Stimulated activated CD4-positive, alpha-beta T cell treated with anti-CD3 and anti-CD28 coated beads, Interleukin-1b, Interleukin-23, amount 100 ng/mL, for 24 hours (primary cell): ENCODE measurements at places on chromosomes 1 and 21.
A peak's percentile ranks its signal among the peaks of the same experiment; 100 is the strongest.

- peak; percentile 92 for DNase-seq
These were observed at the start of gene VPS26C for GRCh38 chr21:37267269-37268185. TSS of gene VPS26C (minus strand) at chr21:37267334. CDS start at chr21:37267294, 40 bp downstream.

- no peak for DNase-seq
These were observed 79.9 kb upstream of the LAMC2 start for GRCh38 chr1:183106166-183106565.

DNA sequence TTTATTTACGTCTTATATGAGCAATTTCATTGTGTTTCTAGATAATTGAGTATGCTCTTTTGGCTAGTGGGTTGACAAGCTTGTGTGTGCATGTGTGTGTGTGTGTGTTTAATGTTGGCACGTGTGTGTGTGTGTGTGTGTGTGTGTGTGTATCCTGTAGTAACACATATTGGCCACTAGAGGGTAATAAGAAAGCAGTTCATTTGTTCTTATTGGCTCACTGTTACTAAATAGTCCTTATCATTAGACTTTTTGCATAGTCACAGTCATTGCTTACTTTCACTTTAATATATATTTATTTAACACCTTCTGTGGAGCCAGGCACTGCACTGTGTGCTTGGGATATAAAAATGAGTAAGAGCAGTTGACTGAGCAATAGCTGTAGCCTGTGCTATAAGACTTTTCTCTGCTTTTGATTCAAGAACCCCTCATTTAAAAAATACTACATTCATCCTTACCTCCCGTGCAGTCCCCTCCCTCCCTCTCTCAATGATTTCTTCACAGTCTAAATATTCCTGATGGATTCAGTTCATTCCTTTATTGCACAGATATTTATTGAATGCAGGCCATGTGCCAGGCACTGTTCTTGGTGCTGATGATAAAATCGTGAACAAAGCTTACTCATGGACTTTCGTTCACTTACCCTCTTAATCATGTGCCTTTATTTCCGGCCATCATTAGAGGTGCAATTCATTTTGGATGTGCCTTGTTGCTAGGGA, 96.7 kb downstream of the DYRK1A start:
- DNase-seq, result no peak

DNA sequence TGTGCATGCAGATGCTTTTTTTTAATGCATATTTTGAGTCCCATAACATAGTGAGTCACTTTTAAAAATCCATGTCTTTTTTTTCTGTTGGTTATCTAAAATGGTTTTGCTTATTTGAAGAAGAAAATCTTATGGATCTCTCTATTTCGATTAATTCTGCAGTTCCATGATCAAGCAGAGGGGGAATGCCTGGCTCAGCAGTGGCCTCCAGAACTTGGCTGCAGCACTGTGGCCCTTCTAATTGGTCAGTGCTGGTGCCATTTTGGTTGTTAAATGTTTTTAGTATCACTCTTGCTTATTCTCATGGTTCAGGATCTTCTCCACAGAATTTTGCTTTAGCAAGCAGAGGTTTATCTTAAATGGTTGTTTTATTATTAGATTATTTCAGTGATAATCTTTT, 11.2 kb downstream of the EPHX4 start:
- DNase-seq, result no peak

- no peak for DNase-seq
These were observed 226.4 kb downstream of the TGFB2 start for GRCh38 chr1:218571491-218571890.

DNA sequence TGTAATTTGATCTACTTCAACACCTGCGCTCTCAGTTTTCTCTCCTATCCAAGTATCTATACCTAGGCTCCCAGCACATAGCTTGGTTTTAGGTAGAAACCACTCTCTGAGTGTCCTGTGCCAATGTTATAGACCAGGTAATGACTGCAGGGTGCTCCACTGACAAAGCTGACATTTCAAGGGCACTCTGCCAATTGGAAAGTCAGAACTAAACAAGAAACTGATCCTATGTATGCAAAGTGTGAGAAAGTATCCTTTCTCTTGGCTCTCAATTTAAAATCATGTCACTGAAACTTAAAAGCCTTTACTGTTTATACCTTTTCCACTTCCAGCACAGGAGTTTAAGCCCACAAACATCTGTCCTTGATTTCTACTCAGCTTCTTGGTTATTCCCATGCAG, 45.0 kb upstream of the AIM2 start:
- DNase-seq, result no peak

- no peak for DNase-seq
These were observed 69.2 kb downstream of the LPGAT1 start for GRCh38 chr1:211761400-211761799.

- no peak for DNase-seq
These were observed 8.8 kb upstream of the PPIE start for GRCh38 chr1:39729842-39730241.

GRCh38 chr21:44510508-44511218, 29.3 kb downstream of the KRTAP10-1 start:
- peak; percentile 66 for DNase-seq

DNA sequence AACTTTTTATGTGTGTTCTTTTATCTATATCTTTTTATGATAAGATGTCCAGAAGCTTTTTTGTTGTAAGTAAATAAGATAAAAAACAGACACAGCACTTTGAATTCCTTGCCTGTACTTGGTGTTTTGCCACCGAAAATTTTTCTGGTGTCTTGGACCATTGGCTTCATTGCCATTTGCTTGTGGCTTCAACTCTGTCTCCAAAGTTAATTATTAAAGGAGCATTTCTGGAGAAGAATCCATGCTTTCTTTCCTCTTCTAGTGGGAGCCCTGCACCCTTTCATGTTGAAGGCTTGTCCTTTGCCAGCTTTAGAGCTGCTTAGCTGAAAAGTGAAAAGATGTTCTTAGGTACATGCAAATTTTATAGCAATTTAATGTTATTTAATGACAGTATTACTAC, 112.2 kb downstream of the DYRK1A start:
- DNase-seq, result no peak

GRCh38 chr1:220950576-220950975, 71.3 kb downstream of the HLX start:
- DNase-seq, result no peak

GRCh38 chr1:156893048-156893953, at the start of gene PEAR1:
TSS of gene PEAR1 (plus strand) at chr1:156893718. CDS start at chr1:156903927, 10,209 bp downstream.
- no peak for DNase-seq

- DNase-seq, result no peak
These were observed 127.1 kb upstream of the C1orf105 start for GRCh38 chr1:172293429-172293828.

DNA sequence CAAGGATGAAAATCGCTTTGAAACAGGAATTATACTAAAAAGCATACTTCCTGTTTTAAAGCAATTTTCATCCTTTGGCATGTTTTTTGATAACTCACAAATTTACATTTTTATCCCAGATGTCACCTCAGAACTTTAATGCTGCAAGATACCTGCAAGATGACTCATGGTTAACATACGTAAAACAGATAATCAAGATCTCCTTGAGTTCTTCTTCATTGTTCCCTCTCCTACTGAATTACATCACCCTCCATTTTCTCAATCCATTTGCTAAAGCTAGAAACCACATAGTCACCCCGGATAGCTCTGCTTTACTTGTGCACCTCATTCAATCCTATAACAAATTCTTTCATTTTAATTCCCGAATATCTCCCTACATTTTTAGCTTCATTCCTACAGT, 1114.2 kb downstream of the PLA2G4A start:
- DNase-seq, result no peak

GRCh38 chr1:192225703-192226102, 67.4 kb downstream of the RGS18 start:
- no peak for DNase-seq

- DNase-seq, result no peak
These were observed 8.0 kb downstream of the CORT start for GRCh38 chr1:10457875-10458274.

DNA sequence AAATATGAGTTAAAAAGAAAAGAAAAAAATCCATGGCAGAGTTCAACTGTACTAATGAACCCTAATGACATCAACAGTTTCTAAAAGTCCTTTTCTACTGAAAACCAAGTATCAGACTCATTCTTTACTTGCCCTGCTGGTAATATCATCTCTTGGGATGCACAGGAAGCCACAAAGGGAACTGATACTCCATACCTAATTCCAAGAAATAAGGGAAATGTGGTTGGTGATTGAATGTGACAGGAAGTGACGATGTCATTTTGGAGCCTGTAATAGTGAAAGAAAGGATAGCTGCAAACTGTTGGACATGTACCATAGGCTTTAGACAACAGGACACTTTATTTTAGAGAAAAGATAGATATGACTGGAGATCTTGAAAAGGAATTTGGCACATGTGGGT, 98.7 kb upstream of the VAV3 start:
- no peak for DNase-seq

DNA sequence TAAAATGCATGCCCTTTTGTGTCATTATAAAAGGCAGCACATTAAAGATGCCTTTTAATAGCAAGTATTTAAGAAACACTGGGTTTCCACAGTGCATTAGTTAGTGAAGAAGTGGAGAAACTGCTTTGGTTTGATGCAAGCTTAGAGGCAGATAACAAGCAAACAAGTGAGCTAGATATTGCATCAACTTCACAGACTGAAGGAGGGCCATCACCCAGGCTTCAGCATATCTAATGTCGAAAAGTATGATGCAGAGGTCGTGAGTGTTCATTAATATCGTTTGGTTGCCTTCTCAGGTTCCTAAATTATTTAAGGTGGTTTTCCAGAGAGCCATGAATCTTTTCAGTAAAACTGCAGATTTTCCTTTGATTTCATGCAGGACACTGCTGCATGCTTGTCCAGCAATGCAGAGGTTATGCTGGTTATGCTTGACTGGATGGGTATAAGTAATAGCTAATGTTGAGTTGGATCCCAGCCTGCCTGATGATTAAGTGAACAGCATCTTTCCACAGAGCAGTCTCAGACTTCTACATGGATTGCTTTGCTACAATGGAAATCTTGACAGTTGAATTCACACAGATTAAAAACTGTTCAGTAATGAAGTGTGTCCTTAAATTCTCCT, 69.7 kb upstream of the IPO9 start:
- no peak for DNase-seq

DNA sequence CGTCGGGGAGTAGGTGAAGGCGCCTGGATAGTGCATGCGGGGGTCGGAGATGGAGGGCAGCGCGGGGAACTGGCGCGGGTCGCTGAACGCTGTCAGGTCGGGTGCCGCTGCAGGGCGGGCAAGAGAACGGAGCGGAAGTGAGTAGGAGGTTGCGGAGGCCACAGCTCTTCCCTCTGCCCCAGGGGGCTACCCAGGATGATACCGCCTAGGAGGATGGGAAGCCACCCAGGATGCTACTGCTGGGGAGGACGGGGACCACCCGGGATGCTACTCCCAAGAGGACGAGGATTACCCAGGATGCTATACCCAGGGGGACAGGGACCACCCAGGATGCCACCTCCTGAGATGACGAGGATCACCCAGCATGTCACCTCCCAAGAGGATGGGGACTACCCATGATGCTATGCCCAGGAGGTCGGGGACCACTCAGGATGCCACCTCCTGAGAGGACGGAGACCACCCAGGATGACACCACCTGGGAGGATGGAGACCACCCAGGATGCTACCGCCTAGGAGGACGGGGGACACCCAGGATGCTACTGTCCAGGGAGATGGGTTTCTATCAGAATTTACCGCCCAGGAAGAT, 123.8 kb downstream of the CLIC6 start:
- no peak for DNase-seq

DNA sequence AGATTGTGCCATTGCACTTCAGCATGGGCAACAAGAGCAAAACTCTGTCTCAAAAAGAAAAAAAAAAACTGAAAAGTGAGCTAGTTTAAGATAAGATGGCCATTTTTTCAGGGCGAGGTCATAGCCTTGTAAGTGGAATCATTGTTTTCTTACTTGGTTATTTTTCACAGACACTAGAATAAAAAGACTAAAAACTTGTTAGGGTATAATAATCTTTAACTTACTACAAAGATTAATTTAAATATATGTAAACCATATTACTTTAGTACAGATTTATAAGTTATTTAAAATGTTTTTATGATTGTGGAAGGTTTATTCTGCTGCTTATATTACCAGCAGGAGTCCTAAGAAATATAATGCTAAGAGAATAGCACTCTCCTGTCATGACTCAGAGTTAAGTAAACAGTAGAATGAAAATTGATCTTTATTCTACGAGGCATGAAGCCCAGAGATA, 23.5 kb downstream of the ANGPTL1 start:
- no peak for DNase-seq

- DNase-seq, result peak; percentile 1
These were observed 773 bp downstream of the CHD1L start for GRCh38 chr1:147243228-147243685.

DNA sequence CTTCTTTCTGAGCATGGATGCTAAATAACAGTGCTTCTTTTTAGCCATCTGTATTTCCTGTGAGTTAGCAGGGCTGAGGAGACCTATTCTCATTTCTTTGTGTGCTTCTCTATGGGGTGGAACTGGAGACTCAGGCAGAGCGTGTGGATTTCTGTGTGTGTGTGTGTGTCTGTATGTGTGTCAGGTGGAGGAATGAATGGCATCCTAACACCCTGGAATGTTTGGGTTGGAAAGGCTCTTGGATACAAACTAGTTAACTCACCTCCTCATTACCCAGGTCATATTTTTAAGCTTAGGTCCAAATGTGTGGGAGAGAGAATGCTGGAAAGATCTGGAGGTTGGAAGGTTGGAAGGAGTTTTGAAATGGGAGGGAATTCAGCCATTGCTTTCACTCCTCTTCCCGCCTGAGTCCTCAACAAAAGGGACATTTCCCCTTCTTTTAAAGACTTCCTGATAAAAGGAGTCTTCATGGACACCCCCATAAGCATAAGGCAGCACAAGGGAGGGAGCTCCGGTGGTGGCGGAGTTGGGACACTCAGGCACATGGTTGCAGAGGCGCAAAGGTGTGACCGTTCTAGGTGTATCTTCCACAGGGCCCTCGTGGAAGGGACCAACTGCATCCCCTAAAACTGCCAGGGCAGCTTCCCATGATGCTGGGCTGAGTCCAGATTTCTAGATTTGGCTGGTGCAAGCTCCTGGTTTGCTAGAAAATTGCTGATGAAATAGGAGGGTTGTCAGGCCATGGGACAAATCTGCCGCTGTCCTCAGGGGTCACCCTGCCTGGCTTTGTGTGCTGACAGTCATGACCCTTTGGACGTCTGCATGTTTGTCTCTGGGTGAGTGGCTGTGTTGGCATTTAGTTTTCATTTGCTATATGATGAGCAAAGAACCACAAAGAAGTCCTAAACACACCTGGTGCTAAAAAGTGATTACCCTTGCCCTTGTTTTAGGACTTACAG, 37.6 kb downstream of the MTARC1 start:
- DNase-seq, result no peak

DNA sequence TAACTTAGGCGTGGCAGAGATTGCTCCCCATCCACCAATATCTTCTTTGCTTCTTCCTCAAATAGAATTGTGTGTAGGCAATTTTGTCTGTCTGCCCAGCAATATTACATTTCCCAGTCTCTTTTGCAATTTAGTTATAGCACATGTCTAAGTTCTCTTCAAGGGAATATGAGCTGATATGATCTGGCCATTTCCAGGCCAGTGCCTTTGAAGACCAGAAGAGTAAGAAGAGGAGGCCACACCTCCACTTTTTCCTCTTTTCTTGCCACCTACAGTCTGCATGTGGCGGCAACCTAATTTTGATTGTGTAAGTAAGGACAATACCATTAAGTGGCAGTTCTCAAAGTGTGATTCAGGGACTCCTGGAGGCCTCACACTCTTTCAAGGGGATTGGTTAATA, 6.3 kb upstream of the RSBN1 start:
- no peak for DNase-seq
